Astrocyte (in vitro differentiated cells and primary cell): ENCODE measurements at places on chromosomes 7 and 10. TPM values are rescaled to one million over a fixed set of nuclear protein-coding genes. Genes with fewer than 3 reads are reported as not detected.

- H3K36me3 ChIP-seq, result no peaks in the 10 kb centered on the region
- no peaks in the 10 kb centered on the region for H3K27me3 ChIP-seq
- H3K4me1 ChIP-seq, result no peaks in the 10 kb centered on the region
- H3K4me3 ChIP-seq, result no peak overlapping the region
Observed at GRCh38 chr7:136278057-136278456, 300.9 kb upstream of the MTPN start.

GRCh38 chr7:77460057-77460486, 43.9 kb upstream of the GSAP start:
- no peaks in the 10 kb centered on the region for H3K36me3 ChIP-seq
- H3K4me3 ChIP-seq, result no peak overlapping the region
- no peak for DNase-seq
- H3K4me1 ChIP-seq, result peaks cover 10% of the 10 kb centered on the region
- H3K27me3 ChIP-seq, result no peaks in the 10 kb centered on the region

The TSC22D4 gene
- total RNA-seq, result 52.9 and 53.4 TPM in 2 replicates

The FGFBP3 gene
- 1.9 and 3.3 TPM in 2 replicates for total RNA-seq

GRCh38 chr7:27709137-27710075, 30.6 kb upstream of the TAX1BP1 start:
- no peak overlapping the region for H3K27ac ChIP-seq
- H3K4me1 ChIP-seq, result peaks cover 11% of the 10 kb centered on the region
- H3K27me3 ChIP-seq, result no peaks in the 10 kb centered on the region
- H3K36me3 ChIP-seq, result no peaks in the 10 kb centered on the region

DNA sequence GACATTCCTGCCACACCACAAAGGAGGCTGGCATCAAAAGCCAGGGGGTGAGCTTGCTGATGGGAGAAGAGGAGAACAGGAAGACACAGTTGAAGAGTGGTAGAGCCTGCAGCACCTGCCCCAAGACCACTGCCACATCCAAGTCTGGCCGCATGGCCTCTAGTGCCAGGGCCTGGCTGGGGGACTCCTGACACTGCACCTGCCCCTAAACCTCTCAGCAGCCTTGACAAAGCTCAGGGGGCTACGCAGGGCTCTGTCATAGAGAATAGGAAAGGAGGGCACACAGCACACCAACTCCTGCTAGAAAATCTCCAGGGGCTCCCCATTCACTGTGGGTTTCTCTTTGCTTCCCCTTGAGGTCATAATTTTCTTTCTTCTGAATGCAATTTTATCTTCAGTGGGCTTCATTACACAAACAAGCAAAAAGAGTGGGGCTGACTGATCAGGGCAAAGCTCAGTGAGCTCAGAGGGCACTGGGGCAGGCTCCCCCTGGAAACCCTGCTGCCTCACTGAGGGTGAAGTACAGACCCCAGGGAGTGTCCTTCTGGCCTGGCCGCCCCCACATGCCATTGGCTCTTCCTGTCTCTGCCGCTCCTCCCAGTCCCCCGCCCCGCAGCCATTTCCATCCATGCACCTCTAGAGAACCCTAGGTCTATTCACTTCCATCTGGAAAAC, 37.2 kb downstream of the VOPP1 start:
- H3K27ac ChIP-seq, result no peak overlapping the region
- no peak for DNase-seq
- no peaks in the 10 kb centered on the region for H3K27me3 ChIP-seq
- no peaks in the 10 kb centered on the region for H3K36me3 ChIP-seq

DNA sequence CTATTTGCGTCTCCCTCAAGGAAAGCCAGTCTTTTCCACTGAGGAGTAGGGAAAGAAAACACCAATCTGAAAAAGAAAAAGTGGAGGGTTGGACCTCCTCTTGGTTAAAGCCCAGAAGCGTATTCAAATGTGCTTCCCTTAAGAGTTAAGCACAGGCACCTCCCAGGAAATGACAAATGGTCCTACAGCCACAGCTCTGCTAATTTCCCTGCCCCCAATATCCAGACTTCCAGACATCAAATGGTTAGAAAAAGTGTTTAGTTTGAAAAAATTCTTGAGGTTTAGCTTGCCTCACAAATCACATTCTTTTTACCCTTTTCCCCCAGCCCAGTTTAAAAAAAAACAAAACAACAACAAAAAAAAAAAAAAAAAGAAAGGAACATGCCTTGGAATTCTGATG, 19.0 kb upstream of the COL1A2 start:
- peak overlapping the region; percentile 96 for H3K27ac ChIP-seq
- H3K4me1 ChIP-seq, result peaks cover 26% of the 10 kb centered on the region
- H3K36me3 ChIP-seq, result no peaks in the 10 kb centered on the region
- H3K27me3 ChIP-seq, result no peaks in the 10 kb centered on the region
- peak overlapping the region; percentile 38 for H3K4me3 ChIP-seq
- DNase-seq, result peak; percentile 99

- peak overlapping the region; percentile 93 for H3K4me3 ChIP-seq
- peak overlapping the region; percentile 92 for H3K27ac ChIP-seq
- peaks cover 18% of the 10 kb centered on the region for H3K4me1 ChIP-seq
Observed at GRCh38 chr10:27241010-27241651, 534 bp upstream of the ACBD5 start.

DNA sequence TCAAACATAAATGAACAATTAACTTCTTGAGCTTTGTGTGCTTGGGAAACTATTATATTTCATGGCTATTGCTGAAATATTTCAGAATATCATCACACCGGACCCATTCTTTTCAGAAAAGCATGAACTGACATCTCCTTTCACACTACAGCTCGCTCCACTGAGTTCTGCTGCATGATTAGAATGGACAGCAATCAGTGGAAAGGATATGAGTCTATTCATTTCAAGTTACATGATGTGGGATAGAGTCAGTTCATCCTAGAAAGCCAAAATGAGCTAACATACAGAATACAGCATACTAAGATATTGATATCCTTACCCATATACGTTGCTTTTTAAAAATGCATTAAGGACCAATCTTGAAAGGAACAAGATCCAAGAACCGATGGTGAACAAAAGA, 1.1 kb upstream of the FAM53B start:
- no peak overlapping the region for H3K27ac ChIP-seq
- H3K36me3 ChIP-seq, result no peaks in the 10 kb centered on the region
- peaks cover 29% of the 10 kb centered on the region for H3K4me1 ChIP-seq
- DNase-seq, result no peak
- no peaks in the 10 kb centered on the region for H3K27me3 ChIP-seq
- no peak overlapping the region for H3K4me3 ChIP-seq

DNA sequence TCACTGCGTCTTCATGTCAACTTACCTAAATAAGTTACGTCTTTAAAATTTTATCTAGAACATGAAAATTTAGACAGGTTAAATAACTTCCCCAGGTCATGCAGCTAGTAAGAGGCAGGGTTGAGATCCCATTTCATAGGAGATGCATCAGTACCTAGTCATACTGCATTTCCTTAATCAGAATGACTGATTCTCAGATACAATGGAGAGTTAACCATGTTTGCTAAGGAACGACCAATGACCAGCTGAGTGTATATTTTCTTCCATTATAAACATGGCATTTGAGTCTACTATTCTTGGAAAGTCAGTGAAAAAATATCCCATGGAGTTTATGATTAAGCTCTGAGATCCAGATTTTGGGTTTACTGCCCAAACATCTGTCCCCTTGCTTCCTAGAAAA, 39.6 kb downstream of the ENTPD1 start:
- H3K4me1 ChIP-seq, result peaks cover 6% of the 10 kb centered on the region
- H3K36me3 ChIP-seq, result no peaks in the 10 kb centered on the region
- no peak for DNase-seq
- no peak overlapping the region for H3K27ac ChIP-seq
- H3K4me3 ChIP-seq, result no peak overlapping the region
- no peaks in the 10 kb centered on the region for H3K27me3 ChIP-seq

The NYAP1 gene
- total RNA-seq, result 2.5 and 2.6 TPM in 2 replicates

DNA sequence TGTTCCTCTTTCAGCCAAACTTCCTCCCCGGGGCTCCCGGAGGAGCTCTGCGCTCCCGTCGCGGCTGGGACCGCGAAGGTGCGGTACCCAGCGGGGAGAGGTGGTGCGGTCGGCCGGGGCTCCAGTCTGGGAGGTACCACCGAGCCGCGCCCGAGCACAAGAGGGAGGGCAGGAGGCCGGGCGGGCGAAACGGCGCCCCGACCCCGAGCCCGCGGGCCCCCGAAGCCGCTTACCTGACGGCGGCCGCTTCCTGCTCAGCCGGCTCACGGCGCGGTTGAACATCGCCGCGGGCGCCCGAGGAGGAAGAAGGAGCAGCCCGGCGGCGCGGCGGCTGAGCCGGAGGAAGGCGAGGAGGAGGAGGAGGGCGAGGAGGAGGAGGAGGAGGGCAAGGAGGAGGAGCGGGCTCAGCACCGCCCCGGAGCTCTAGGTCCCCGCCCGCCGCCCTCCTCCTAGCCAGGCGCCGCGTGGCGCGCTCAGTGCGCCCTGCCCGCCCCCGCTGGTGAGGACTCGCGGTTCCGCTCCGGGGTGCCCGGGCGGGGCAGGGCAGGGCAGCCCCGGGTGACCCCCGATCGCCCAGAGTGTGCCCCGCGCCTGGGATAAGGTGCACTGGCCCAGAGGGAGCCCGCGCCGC, at the start of gene RGS10:
RGS10 (minus strand) TSS at position 363 of the 631 bp plus-strand sequence; CDS start at position 282, 81 bp downstream.
- no peaks in the 10 kb centered on the region for H3K27me3 ChIP-seq
- peaks cover 32% of the 10 kb centered on the region for H3K4me1 ChIP-seq
- no peaks in the 10 kb centered on the region for H3K36me3 ChIP-seq
- peak within 1 kb of the TSS; percentile 40 for H3K27ac ChIP-seq
- peak within 1 kb of the TSS; percentile 68 for H3K4me3 ChIP-seq
- peak; percentile 69 for DNase-seq

- no peak overlapping the region for H3K4me3 ChIP-seq
- H3K36me3 ChIP-seq, result no peaks in the 10 kb centered on the region
- no peak overlapping the region for H3K27ac ChIP-seq
- H3K4me1 ChIP-seq, result no peaks in the 10 kb centered on the region
- peaks cover 22% of the 10 kb centered on the region for H3K27me3 ChIP-seq
Observed at GRCh38 chr10:98301664-98302319, 33.8 kb upstream of the LOXL4 start.

DNA sequence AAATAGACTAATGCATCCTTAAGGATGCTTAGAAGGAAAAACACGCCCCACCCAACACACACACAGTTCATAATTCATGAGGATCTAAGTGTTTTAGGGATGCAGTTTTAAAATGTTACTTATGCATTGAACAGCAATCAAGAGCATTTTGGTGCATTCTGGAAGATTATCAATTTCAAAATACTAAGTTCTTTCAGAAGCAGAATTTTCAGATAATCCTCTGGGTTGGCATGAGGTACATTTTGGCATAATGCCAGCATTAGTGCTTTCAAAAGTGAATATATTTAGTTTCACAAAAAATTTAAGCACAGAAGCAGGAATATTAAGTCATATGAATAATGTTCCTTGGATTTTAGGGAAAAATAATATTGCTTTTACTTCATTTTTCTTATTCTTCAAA, 937.1 kb downstream of the REEP3 start:
- H3K27ac ChIP-seq, result no peak overlapping the region
- H3K4me1 ChIP-seq, result no peaks in the 10 kb centered on the region
- DNase-seq, result no peak
- H3K27me3 ChIP-seq, result no peaks in the 10 kb centered on the region

The HOXA5 gene
- not detected in 2 replicates for total RNA-seq

The ZNF273 gene
- 3.5 and 5.0 TPM in 2 replicates for total RNA-seq

- no peaks in the 10 kb centered on the region for H3K4me1 ChIP-seq
- H3K27me3 ChIP-seq, result no peaks in the 10 kb centered on the region
- no peaks in the 10 kb centered on the region for H3K36me3 ChIP-seq
- no peak for DNase-seq
- H3K4me3 ChIP-seq, result no peak overlapping the region
Observed at GRCh38 chr7:123360631-123361030, 160.9 kb upstream of the SLC13A1 start.

DNA sequence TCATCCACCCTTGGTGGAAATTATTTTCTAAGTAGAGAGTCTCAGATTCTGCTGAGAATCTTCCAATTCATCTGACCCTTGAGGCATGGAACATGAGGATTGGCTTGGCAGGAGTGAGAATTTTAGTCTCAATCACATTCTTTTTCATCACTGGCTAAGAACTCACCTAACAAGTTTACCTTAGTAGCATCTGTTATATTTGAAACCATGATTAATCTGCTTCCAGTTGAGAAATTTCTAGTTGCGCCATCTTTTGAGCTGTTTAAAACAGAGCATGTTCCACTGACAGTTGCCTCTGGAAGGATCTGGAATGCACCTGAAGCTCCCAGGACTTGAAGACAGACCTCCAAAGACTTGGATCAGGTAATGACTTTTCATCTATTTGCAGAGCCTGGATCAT, at the start of gene LIPK:
LIPK (plus strand) TSS at position 292 of the 400 bp plus-strand sequence. CDS start 18,295 bp downstream, outside the sequence.
- DNase-seq, result no peak
- peaks cover 21% of the 10 kb centered on the region for H3K4me1 ChIP-seq
- H3K27me3 ChIP-seq, result no peaks in the 10 kb centered on the region
- H3K27ac ChIP-seq, result no peak within 1 kb of the TSS
- no peak within 1 kb of the TSS for H3K4me3 ChIP-seq

DNA sequence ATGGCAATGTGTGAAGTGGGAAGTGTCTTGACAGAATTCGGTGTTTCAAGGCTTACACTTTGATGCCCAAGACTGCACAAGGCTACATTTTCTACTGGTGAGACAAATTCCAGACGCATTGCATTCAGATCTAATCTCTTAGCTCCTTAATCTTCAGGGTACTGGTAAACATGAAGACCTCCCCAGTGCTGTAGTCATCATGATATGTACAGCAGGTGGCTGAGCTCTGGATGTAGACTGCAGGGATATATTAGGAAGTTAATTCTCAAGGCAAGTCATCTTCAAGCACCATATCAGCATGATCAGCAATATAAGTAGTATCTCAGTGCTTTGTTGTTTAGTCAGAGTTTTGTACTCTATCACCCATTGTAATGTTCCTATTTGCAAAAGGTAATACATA, 61.8 kb downstream of the IKZF1 start:
- no peak for DNase-seq
- no peaks in the 10 kb centered on the region for H3K4me1 ChIP-seq
- no peaks in the 10 kb centered on the region for H3K27me3 ChIP-seq
- no peak overlapping the region for H3K4me3 ChIP-seq
- no peak overlapping the region for H3K27ac ChIP-seq

The ITPRID1 gene
- total RNA-seq, result not detected in 2 replicates

The CTAGE15 gene
- 0.26 TPM in 1 of 2 replicates, not detected in the other for total RNA-seq

DNA sequence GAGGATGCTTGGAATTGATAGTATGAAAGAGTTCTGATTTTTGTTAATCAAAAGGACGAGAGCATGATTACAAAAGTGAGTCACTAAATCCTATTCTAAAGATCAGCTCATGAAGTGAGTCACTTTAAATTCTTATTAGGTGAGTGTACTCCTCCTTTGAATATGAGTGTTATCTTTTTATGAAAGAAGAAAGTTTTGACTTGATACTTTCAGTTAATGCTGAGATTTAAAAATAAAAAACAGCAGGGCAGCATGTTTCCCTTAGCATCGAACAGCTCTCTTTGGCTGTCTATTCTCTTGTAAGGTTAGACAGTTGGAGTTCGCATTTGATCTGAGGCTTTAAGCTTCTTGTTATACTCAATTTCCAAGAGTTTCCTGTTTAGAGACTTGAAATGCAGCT, 222.0 kb downstream of the TWIST1 start:
- H3K4me3 ChIP-seq, result peak overlapping the region; percentile 15
- DNase-seq, result peak; percentile 84
- H3K4me1 ChIP-seq, result peaks cover 14% of the 10 kb centered on the region

The NOS3 gene
- total RNA-seq, result 1.8 and 2.0 TPM in 2 replicates
